ENCODE measurements at places on chromosomes 7 and 10.
A peak's percentile ranks its signal among the peaks of the same experiment; 100 is the strongest.

DNA sequence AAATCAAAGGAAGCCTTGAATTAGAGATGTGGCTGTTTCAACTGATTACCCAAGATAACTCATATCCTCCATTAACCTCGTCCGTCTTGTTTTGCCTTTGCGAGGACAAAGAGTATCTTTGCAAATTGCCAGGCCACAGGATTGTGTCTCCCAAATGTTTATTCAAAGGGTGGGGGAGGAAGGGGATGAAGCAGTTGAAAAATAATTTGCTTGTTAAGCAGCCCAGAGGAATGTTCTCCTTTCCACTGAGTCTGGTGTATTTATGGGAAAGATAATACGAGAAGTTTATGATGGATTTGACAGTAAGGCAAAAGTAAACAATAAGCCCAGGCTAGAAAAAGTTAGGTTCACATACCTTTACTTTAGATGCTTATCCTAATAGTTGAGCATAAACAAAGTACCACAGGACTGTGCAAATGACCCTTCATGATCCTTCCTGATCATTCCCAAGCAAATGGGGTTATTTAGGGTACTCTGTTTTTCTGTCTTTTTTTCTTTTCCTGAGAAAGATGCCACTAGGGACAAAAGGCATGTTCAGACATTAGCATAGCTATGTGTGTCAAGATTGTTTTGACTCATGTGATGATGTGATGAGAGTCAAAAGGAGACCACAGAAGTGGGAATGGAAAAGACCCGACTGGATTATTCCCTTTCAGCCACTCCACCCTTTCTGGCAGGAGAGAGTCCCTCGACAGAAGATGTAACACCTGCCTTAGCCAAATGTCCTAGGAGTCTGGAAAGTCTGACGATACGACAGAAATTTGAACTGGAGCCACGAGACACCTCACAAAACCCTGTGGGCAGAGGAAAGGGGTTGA is 243.0 kb upstream of the GLI3 start:
- DNase-seq = no peak

- no peak for DNase-seq
Observed at GRCh38 chr7:50665403-50666123, 100.4 kb upstream of the DDC start.

DNA sequence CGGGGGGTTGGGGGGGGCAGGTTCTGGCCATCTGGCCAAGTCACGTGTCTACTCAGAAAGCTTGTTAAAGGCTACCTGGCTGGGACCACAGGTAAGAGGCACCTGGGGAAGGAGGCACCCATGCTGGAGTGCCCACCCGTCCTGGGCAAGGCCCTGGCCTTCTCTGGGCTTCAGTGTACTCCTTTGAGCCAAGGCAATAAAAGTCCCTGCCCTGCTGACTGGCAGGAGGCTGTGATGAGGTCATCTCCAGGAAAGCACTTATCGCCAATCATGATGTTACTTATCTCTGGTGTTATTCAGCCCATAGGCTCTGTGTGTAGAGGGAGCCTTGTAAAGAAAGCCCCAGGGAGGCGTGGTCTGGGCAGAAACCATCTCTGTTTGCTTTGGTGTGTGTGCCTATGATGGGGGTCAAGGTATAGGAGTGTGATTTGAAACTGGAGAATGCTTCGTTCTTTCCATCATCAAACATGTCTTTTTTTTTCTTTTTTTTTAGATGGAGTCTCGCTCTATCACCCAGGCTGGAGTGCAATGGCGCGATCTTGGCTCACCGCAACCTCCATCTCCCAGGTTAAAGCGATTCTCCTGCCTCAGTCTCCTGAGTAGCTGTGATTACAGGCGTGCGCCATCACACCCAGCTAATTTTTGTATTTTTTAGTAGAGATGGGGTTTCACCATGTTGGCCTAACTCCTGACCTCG is 2.5 kb upstream of the CLDN4 start:
- peak; percentile 90 for DNase-seq

DNA sequence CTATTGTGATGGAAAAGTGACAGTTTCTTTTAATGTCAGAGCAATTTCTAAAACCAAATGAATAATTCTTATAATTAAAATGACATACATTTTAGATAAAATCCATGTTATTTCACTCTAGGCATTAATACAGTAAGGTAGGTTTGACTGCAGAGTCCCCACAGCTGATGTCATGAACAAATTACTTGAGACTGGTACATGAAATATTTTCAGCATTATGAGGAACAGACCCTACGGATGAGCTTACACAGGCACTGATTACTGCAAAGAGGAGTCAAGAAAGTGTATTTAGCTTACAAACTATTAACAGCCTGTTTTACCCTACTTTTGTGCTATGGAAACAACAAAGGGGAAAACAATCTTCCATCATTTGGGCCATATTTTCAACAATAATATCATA is 8.9 kb downstream of the COL1A2 start:
- no peak for DNase-seq

DNA sequence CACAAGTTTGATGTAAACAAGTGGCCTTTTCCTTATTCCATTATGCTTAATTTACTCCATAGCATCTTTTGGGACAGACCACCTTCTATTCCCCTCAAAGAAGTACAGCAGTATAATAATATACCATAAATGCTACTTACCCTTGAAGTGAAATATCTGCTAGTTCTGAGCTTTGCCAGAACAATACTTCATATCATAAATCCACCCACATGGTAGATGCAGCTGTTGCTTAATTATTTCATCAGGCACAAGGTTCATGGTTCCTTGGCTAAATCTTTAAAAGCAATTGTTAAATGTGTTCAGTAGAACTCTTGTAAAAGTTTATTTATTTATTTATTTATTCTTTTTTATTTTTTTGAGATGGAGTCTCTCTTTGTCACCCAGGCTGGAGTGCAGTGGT is 32.9 kb downstream of the CSTF2T start:
- no peak for DNase-seq

GRCh38 chr10:99234041-99234790 is 1.4 kb downstream of the HPSE2 start:
- no peak for DNase-seq

DNA sequence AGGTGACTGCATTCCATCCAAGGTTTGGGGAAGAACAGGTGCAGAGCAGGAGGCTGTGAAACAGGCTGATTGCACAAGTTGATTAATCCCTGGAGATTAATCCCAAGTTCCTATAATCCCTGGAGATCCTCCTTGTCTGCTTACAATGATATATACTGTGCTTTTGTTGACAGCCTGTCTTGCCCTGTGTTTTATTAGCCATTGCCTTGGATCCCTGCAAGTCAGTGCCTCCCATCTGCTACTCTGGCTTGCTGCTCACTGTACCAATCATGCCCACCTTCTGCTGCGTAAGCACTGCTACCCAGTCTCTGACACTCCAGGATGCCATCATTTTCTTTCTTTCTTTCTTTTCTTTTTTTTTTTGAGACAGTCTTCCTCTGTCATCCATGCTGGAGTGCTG is 65.4 kb downstream of the ANKRD61 start:
- no peak for DNase-seq

DNA sequence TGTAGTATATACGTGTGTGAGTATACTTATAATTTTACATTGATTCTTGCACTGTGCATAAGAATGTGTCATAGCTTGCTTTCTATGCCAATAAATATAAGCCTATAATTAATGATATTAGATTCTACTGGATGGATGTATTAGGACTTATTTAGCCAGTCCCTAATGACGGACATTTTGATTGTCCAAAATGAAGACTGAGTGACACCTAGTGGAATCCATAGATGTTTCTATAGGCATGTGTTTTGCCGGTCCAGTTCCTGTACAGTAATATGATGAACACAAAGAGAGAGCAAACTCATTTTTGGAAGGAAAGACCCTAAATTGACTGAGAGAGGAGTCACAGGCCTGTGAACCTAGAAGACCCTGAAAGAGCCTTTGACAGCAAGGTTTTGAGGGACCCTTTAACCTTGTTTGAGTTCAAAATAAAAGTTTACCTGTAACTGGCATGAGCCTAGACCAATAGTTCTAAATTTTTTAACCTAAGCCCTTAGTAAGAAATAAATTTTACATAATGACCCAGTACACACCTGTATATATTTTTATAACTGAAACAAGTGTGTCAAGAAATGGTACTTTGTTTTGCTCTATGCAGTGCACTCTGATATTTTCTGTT is 42.4 kb upstream of the AGBL3 start:
- DNase-seq = peak; percentile 34

GRCh38 chr7:106220307-106220706 is 64.5 kb downstream of the NAMPT start:
- no peak for DNase-seq

- DNase-seq = no peak
Observed at GRCh38 chr7:1618475-1618874, 48.6 kb upstream of the PSMG3 start.

- peak; percentile 84 for DNase-seq
Observed at GRCh38 chr7:65269150-65269856, 104.4 kb upstream of the ZNF92 start.

GRCh38 chr10:61897671-61898434 is 3.6 kb upstream of the ARID5B start:
- peak; percentile 54 for DNase-seq

GRCh38 chr7:93889261-93889660 is 1.3 kb downstream of the TFPI2 start:
- peak; percentile 28 for DNase-seq

DNA sequence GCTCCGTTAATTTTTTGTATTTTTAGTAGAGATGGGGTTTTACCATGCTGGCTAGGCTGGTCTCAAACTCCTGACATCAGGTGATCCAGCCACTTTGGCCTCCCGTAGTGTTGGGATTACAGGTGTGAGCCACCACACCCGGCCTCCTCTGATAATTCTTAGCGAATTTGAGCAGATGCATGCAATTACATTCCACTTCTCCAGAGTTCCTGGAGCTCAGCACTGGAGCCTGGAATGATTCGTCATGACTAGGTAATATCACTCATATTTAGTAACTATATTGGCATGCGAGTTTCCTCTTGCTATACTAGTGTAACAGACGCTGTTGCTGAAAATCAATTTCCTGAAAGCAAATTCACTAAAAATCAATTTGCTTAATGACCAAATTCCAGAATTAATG is 86.8 kb downstream of the MKX start:
- DNase-seq = no peak

GRCh38 chr7:92076509-92076908 is 57.8 kb downstream of the CYP51A1 start:
- no peak for DNase-seq

- DNase-seq = no peak
Observed at GRCh38 chr7:18475488-18475887, 20.1 kb upstream of the HDAC9 start.

Measured in Caki2 (cell line).